ENCODE measurements at places on chromosomes 11 and 22.

DNA sequence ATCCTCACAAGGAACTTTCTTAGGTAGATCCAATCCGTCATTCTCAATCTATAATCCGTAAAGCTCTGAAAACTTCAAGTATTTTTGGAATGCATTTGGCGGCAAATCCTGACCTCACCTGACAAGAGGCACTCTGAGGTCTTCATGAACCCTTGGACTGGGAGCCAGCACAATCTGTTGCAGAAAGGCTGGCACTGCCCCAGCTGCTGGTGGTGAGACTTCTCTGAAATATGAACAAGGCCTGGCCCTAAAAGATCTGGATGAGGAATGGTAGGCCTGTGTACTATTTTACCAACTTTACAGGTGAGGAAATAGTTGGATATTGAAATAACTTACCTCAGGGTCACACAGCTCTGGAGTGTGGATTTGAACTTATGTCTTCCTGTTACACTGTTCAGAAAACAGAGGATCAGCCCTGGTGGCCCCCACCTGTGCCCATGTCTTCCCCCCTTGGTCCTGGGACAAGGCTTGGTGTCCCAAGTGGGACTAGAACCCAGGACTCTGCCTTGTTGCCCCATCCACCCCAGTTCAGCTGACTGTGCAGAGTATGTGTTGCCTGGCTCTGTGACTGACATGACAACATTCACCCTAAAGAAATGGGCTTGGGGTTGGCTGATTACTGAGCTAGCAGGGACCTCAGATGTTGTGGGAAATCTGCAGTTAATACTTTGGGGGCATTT is 471.4 kb downstream of the MN1 start:
- DNase-seq, result no peak

DNA sequence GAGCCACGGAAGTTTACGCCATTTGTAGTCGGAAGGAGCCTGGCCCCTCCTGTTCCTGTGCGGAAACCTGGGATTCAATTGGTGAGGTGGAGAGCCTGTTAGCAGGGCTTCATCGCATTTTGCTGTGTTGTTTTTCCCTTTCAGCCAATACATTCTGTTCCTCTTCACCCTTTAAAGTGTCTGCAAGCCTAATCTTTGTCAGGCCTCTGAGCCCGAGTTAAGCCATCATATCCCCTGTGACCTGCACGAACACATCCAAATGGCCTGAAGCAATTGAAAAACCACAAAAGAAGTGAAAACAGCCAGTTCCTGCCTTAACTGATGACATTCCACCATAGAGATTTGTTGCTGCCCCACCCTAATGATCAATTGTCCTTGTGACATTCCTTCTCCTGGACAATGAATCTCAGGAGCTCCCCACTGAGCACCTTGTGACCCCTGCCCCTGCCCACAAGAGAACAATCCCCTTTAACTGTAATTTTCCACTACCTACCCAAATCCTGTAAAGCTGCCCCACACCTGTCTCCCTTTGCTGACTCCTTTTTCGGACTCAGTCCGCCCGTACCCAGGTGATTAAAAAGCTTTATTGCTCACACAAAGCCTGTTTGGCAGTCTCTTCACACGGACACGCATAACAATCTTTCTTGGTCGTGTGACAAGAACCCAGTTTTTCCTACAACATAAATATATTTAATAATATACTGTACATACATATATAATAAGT is 37.1 kb upstream of the MMP12 start:
- no peak for DNase-seq

DNA sequence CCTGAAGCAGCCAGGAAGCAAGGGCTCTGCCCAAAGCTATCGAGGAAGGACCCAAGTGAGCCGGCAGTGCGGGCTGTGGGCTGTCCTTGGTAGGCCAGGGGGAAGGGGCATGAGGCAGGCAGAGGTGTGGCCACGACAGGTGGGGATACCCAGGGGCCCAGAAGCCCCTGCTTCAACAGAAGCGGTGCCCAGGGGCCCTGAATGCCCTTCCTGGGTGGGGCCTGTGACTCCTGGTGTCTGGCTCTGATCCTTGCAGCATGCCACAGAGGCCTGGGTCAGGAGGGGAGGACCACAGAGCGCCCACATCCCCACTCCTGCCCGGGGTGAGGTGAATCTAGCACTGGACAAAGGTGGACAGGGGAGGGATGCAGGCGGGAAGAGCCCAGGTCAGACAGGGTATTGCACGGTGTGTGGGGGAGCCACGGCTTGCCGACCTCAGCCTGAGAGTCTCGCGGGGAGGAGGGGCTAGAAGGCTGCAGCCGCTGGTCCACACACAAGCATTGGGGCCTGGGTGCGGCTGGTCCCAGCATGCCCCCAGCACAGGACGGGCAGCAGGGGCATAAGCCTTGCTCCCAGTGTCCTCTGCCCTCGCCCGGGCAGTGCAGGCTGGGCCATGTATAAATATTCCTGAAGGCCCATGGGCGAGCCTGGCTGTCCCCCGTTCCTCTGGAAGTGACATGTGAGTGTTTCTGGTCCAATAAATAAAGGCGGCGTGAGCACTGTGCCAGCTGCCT is 19.0 kb downstream of the MAFF start:
- no peak for DNase-seq

DNA sequence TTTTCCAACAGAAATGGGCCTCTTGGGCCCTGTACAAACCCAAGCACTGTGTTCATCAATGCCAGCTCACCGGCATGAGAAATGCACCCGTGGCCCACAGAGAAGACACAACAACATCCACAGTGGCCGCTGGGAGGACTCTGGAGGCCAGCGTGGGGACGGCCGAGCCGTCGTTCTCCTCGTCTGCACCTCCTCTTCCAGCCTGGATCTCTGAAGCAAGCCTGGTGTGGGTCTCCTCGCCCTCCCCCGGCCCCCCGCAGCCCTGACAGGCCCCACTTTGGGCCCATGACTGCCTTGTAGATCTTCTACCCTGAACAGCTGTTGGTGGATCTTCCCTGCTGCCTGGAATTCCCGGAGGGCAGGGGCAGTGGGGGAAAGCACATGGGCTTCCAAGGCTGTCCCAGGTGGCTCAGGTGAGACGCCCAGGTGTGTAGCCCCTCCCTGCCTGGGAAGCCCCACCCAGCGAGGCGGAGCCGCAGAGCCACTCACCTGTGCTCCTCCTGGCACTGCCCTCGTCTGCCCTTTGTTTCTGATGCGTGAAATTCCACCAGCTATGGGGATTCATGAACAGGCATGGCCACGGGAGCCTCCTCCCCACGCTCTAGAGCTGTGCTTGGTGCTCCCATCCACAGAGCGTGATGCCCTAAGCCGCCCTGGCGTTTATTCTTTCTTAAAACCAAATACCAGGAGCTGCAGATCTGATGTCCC is 225.9 kb downstream of the BRD1 start:
- DNase-seq, result no peak

GRCh38 chr11:61281581-61282250 is 13.4 kb downstream of the VWCE start:
- no peak for DNase-seq

DNA sequence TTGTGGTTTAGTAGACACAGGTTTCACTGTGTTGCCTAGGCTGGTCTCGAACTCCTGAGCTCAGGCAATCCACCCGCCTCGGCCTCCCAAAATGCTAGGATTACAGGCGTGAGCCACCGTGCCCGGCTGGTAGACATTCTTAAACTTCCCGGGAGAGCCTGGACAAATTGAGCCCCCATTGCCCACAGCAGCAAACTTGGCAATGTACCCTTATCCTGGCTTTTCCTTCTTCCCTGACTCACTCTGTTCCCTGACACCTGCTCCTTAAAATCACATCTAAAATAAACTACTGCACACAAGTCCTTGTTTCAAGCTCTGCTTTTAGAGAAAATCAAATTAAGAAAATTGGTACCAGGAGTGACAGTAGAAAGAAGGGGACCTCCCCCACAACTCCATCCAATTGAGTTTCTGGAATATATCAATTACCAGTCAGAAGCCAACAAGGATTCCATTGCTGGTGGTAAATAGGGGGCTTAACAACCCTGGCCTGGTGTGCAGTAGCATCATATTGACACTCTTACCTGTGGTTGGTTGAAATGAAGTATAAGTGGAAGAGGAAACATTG is 7.4 kb upstream of the MCHR1 start:
- no peak for DNase-seq

GRCh38 chr22:49626361-49627216 is 201.1 kb downstream of the BRD1 start:
- DNase-seq, result no peak

- DNase-seq, result no peak
Observed at GRCh38 chr11:20670932-20671403, 1.6 kb downstream of the NELL1 start.

DNA sequence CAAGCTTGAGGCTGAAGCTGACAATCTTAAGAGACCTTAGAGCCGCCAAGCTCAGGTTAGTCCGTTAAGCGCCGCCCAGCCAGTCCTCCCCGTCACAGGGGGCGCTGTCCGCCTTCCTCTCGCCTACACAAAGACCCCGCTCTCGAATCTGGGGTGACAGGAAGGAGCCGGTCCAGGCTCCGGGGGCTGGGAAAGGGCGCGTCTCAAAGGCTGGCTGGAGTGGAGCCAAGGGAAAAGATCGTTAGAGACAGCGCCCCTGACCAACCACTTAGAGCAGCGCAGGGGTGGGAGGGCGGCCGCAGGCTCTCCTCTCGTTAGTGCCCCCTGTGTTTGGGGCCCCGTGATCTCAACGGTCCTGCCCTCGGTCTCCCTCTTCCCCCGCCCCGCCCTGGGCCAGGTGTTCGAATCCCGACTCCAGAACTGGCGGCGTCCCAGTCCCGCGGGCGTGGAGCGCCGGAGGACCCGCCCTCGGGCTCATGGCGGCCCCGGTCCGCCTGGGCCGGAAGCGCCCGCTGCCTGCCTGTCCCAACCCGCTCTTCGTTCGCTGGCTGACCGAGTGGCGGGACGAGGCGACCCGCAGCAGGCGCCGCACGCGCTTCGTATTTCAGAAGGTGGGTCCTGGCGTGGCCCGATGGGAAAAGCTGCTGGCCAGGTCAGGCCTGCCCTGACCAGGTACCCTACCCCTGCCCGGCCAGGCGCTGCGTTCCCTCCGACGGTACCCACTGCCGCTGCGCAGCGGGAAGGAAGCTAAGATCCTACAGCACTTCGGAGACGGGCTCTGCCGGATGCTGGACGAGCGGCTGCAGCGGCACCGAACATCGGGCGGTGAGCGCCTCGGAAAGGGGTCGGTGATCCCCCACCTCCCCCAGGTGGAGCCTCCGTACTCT is at the start of gene MUS81:
MUS81 (plus strand) TSS at position 156 of the 887 bp plus-strand sequence; CDS start at position 477, 321 bp downstream.
- peak; percentile 98 for DNase-seq

DNA sequence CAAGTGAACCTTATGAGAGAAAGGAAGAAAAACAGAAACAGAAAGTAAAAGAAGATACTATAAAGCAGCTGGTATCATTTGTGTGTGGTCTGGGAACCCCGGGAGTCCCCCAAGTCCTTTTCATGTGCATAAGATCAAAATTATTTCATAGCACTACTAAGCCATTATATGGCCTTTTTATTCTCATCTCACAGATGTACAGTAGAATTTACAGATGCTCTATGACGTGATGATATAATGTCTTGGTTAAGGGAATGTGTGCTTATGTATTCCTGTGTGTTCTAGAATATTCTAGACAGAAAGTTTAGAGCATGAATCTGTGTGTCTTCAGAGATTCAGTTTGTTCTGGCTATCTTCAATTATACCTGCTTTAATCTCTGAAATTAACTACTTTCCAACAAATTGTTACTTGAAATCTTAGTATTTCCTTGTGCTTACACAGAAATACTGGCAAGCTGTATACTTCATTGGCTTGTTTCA is 8.6 kb upstream of the TPP1 start:
- no peak for DNase-seq

- DNase-seq, result peak; percentile 7
Observed at GRCh38 chr11:60343094-60343704, 16.1 kb downstream of the MS4A6E start.

- peak; percentile 99 for DNase-seq
Observed at GRCh38 chr11:45400591-45400990, 114.5 kb upstream of the SYT13 start.

GRCh38 chr11:67230406-67230805 is 35.9 kb upstream of the GRK2 start:
- peak; percentile 41 for DNase-seq

DNA sequence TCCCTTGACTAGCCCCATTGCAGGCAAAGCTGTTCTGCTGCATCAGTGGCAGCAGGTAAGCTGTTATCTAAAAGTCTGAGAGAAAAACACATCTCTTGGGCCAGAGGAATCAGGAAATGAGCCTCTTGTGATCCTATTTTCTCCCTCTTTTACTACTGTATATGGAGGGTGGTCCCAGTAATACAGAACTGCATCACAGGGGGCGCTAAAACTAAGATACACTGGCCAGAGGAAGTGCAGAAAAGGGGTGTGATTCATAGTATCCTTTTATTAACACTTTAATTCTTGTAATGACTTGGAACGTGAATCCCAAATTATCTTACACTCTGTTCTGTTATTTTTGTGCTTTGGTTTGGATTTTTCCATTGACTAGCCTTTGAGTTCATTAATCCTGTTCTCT is 8.8 kb upstream of the MED17 start:
- no peak for DNase-seq

DNA sequence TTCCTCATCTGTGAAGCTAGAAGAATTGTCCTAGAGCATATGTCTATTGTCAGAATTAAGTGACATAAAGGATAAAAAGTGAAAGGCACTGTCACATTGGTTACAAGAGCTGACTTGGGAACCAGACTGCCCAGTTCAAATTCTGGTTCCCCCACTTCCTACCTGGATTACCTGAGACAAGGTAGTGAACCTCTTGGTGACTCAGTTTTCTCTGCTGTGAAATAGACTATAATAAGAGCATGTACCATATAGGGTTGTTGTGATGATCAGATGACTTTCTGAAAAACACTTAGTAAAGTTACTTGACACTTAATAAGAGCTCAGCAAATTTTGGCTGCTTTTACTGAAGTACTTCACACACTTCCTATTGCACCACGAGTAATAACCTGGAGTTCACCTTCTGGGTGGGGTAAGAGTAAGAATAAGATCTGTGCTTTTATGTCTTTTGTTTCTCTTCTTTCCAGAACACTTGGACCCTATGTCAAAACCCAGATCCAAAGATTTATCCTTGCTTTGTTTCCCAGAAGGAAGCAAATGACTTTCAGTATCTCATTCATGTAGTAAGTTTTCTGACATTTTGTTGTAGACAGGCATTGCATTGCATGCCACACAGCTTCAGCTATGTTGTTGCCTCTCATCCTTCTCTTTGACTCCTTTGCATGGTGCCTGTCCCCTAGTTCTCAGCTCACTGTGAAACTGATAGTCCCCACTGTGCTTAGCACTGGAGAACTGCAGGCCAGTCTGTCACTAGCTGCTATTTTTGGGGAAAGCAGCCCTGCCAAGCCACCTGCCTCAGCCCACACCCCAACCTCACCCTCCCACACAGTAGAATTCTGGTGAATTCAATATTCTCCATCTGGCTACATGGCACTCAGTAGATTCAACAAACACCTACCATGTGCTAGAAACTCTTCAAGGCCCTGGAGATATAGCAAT is 121.8 kb upstream of the POU2AF2 start:
- DNase-seq, result no peak
